ENCODE measurements at places on chromosomes 1 and 21.

DNA sequence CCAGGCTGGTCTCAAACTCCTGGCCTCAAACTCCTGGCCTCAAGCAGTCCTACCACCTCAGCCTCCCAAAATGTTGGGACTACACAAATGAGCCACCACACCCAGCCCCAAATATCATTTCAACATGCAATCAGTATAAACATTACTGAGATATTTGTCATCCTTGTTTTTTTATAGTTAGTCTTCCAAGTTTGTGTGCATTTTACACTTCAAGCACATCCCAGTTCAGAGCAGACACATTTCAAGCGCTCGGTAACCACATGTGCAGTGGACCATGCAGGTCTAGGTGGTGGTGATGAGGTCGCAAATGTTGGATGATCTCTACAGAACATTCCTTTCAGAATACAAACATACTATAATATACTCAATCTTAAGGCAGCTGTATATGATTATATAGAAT, 23.8 kb upstream of the APP start:
- no peak for DNase-seq

GRCh38 chr1:153533689-153534201, 2.0 kb downstream of the S100A6 start:
- DNase-seq: peak; percentile 53

DNA sequence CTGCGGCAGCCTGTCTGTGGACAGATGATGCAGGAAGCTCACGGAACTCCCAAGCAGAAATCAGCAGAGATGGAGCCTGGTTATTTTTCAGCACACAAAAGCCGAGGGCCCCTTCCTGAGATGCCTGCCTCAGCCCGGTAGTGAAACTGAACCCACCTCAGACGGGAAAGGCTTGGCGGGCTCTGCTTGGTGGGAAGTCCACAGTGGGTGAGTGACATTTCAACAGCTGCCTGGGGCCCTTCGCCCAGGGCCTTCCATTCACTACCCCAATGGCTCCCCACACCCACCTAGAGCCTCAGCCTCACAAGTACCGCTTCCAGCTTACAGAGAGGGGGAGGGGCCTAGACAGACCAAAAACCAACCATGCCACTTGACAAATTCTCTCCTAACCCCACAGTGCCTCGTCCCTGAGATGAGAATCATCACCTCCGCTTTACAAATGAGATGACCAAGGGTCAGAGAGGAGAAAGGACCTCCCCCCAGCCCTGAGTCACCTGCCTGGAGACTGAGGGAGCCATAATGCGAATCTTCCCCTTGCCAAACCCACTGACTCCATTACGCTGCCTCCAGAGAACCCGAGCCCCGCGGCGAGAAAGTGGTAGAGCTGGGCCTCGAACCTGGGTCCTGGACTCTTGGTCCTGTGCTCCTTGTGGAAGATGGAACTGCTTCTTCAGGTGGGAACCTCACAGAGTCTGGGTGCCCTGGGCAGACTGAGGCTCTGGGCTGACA, 3.4 kb upstream of the ECE1 start:
- peak; percentile 31 for DNase-seq

DNA sequence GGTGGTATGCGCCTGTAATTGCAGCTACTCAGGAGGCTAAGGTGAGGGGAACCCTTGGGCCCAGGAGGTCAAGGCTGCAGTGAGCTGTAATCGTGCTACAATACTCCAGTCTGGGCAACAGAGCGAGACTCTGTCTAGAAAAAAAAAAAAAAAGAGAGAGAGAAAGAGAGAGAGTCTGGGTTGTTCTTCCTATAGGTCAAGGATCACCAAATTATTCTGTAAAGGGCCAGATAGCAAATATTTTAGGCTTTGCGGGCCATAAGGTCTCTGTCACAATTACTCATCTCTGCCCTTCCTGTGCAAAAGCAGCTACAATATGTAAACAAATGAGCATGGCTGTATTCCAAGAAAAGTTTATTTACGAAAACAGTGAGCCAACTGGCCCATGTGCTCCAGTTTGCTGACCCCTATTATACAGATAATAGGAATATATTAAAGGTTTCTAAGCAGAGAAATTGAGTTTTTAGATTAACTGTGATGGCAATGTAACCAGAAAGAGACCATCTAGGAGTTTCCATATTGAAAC, 2.1 kb downstream of the SASS6 start:
- DNase-seq: no peak

DNA sequence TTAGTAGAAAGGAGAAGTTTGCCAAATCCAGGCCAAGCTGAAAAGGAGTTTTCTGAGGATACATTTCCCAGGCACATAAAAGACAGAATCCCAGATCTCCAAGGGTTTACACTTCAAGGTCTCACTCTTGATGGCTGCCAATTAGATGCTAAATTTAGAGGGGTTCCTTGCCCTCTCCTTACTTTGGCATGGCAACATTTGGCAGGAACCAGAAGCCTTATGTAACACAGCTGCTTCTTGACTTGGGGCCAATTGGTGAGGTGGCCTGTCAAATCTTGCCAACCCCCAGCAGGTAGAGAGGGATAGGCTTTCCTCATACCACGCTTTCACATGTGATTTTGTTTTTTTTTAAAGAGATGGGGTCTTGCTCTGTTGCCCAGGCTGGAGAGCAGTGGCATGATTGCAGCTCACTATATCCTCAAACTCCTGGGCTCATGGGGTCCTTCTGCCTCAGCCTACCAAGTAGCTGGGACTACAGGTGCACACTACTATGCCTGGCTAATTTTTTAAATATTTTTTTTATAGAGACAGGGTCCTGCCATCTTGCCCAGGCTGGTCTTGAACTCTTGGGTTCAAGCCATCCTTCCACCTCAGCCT, 25.2 kb upstream of the NKAIN1 start:
- DNase-seq: no peak

GRCh38 chr1:209879539-209879938, 51.8 kb downstream of the UTP25 start:
- no peak for DNase-seq

DNA sequence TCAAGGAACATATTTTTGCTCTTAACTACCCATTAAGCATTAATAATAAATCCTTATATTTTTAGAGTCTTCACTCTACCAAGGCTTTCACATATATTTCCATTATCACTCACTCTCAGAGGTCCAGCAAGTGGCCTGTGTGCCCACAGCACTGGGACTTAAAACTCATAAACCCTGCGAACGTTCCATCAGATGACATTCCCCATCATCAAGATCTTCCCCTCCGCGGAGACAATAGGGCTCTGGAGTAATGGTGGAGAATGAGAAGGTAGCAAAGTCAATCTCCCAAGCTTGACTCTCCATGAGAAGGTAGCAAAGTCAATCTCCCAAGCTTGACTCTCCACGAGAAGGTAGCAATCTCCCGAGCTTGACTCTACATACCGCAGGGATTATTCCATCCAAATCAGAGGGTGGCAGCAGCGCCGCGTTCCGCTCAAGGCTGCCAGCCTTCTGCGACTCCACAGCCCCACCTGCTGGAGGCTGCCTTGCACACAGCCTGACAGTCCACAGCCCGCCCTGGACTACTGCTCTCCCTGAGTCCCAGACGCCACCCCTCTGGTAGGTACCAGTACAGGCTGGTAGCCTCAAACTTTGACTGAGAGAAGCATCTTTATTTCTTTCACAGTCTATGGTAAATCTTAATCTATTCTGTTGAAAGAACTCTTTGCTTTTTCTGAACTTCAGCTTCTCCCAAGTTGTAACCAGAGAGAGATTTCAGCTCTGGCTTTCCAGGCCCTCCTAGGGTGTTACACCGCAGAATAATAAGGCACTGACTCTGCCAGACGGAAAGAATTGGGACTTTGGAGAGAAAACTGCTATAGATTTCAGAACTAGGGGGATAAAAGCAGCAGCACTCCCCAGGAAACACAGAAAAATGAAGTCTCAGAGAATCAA, 26.4 kb upstream of the CTTNBP2NL start:
- peak; percentile 71 for DNase-seq

GRCh38 chr21:38954588-38955004, 148.9 kb downstream of the ETS2 start:
- no peak for DNase-seq

GRCh38 chr1:163271535-163271934, 50.2 kb upstream of the NUF2 start:
- DNase-seq: no peak

DNA sequence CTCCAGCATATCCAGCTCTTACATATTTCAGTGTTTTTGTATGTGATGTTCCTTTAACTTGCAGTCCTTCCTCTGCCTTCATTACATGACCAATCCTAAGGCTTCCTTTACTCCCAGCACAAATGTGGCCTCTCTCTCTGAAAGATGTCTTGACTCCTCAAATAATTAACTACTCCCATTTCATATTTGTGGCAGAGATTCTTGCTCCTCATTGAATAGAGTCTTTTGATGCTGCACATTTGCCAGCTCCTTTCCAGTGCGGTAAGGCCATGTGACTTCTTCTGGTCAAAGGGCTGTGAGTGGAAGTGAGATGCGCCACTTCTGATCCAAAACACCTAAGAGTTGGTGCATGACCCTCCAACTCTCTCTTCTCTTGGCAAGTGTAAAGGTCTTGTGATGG, 19.1 kb upstream of the LAMC1 start:
- no peak for DNase-seq

- peak; percentile 43 for DNase-seq
Measured at GRCh38 chr1:232841823-232842565, 36.8 kb downstream of the MAP10 start.

GRCh38 chr1:88509379-88509778, 174.7 kb upstream of the PKN2 start:
- no peak for DNase-seq

DNA sequence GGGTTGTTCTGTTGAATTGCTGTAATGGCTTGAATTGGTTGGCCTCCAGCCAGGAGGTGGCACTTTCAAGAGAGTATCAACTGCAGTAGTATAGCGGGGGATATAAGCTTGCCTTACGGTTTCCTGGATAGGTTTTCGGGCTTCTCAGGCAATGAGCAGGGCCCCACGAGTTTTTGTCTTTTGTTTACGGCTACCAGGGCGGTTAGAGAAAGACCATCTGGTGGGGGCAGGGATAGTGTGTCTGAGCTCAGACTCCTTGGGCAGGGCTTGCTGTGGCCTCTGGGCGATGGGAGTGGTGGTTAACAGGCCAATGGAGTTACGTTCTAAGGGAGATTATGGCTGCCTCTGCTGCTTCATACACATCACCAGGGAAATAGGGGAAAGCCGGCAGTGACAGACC, 62.8 kb downstream of the DTL start:
- DNase-seq: no peak

- no peak for DNase-seq
Measured at GRCh38 chr1:112737573-112737972, 22.4 kb upstream of the PPM1J start.

DNA sequence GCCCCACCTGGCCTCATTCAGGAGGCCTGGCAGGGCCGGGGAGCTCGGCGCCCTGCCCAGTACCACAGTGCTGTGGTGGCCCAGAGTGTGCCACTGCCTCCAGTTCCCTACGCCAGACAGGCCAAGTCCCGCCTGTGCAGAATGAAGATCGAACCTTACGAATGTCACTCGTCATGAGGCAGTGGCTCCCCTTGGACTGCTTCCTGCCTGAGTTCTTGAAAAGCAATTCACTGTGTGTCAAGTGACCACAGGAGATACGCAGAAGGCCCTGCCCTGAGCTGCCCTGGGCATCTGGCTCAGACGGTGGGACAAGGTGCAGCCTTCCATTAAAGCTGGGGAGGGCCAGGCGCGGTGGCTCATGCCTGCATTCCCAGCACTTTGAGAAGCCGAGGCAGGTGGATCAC, 49.6 kb upstream of the LRP8 start:
- DNase-seq: no peak

DNA sequence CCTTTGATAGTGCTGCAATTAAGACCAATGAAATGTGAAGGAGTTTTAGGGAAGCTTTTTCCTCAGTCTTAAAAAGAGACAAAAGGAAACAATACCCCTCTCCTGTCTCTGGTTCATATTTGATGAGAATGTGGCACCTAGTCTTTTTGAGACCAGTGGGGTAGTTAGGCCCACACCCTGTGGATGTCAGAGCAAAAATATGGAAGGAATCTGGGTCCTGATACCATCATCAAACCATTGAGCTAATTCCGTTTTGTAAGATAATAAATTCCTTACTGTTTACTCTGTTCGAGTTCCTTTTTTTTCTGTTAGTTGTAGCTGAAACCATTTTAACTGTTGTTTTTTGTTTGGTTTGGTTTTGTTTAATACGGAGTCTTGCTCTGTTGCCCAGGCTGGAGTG, 33.3 kb downstream of the PTPRC start:
- no peak for DNase-seq

GRCh38 chr1:210288116-210288515, 40.6 kb upstream of the HHAT start:
- no peak for DNase-seq

DNA sequence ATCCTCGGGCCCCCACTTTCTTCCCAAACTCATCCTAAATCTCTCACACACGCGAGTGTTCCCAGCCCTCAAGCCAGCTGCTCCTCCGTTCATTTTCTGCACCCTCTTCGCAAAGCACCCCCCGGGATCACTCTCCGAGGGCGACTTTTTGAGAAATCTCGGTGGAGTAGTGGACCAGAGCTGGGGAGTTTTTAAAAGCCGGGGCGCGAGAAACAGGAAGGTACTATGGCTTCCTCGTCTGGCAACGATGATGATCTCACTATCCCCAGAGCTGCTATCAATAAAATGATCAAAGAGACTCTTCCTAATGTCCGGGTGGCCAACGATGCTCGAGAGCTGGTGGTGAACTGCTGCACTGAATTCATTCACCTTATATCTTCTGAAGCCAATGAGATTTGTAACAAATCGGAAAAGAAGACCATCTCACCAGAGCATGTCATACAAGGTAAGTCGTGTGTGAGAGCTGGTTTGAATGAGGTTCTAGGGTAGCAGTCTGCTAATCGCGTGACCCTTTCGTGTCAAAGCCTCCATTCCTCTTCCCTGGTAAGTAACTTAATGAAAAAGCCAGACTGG, 800 bp downstream of the DR1 start:
- no peak for DNase-seq

DNA sequence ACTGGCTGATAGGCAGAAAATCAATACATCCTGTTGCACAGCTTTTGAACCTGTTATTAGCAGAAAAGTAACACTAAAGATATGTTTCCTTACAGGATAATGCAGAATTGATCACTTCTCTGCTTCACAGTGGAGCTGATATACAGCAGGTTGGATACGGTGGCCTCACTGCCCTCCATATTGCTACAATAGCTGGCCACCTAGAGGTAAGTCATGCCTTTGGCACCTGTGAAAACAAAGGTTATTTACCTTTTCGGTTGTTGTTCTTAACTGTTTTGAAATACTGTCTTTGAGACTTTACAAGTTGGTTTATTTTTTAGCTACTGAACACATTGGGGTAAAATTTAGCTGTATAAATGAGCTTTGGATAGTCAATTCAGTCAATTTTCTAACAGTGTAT, 36.3 kb downstream of the TNNI3K start:
- DNase-seq: no peak

DNA sequence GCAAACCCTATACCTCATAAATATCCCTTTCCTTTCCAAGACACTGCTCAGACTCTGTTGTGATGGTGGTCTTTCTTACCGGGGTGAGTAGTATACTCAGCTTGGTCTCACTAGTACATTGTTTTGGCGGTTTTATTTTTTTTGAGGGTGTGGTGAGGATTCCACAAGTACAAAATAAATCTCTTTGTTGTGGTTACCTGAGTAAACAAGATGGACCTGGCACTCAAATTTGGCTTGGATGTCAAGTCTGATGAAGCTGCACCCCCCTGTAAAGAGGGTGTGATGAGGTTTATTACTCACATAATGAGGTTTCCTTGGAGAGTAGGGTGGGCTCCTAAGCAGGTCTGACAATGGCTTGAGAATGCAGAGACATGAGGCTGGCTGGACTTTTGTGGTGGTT, 68.2 kb upstream of the KCNJ6 start:
- DNase-seq: no peak
